Fibroblast of the aortic adventitia (primary cell): ENCODE measurements at places on chromosomes 1 and 21. TPM values are rescaled to one million over a fixed set of nuclear protein-coding genes. Genes with fewer than 3 reads are reported as not detected.

Gene TACSTD2
- total RNA-seq = 0.36 and 0.82 TPM in 2 replicates

Gene MNDA
- not detected in 2 replicates for total RNA-seq

Gene ARL8A
- 3.4 and 16.9 TPM in 2 replicates for total RNA-seq

Gene FYB2
- not detected in 2 replicates for total RNA-seq

Gene CFHR1
- total RNA-seq = 1.1 TPM in 1 of 2 replicates, not detected in the other

Gene AMY1B
- not detected in 2 replicates for total RNA-seq

Gene FAM72C
- total RNA-seq = 0.45 TPM in 1 of 2 replicates, not detected in the other

Gene LCE3D
- total RNA-seq = not detected in 2 replicates

Gene ATAD3A
- total RNA-seq = 28.0 and 35.6 TPM in 2 replicates

Gene RNU1-2
- total RNA-seq = under 0.01 and 2,882 TPM in 2 replicates

Gene FCAMR
- not detected in 2 replicates for total RNA-seq

Gene NBPF19
- total RNA-seq = 10.1 and 13.9 TPM in 2 replicates

Gene ADCY10
- total RNA-seq = 0.09 and 0.25 TPM in 2 replicates

Gene TTC22
- total RNA-seq = under 0.01 TPM in 1 of 2 replicates, not detected in the other

Gene INSRR
- 0.08 TPM in 1 of 2 replicates, not detected in the other for total RNA-seq

Gene LEPROT
- total RNA-seq = 32.6 and 65.4 TPM in 2 replicates

Gene GBP4
- total RNA-seq = 0.09 and 3.7 TPM in 2 replicates
